Lower leg skin (tissue), 4 donors: ENCODE measurements at places on chromosomes 6 and 20. TPM values are rescaled to one million over a fixed set of nuclear protein-coding genes. Genes with fewer than 3 reads are reported as not detected.

The C2 gene
- 4.9 TPM for total RNA-seq

The CALHM6 gene
- total RNA-seq: 2.6 TPM

The EPPIN gene
- total RNA-seq: not detected

The NOX3 gene
- total RNA-seq: not detected

The PLN gene
- 10.5 TPM for total RNA-seq

The PEX7 gene
- 21.5 TPM for total RNA-seq
